Suppressor macrophage treated with lipopolysaccharide for 4 hours (primary cell): ENCODE measurements at places on chromosomes 1 and 21.

GRCh38 chr1:53982034-53982762, 35.8 kb downstream of the LDLRAD1 start:
- peak; percentile 29 for DNase-seq

- DNase-seq: no peak
Observed at GRCh38 chr1:202624781-202625108, 85.5 kb downstream of the SYT2 start.

GRCh38 chr1:119442756-119443155, 27.8 kb downstream of the HSD3B2 start:
- DNase-seq: no peak

- no peak for DNase-seq
Observed at GRCh38 chr1:96886474-96886873, 164.9 kb downstream of the PTBP2 start.

GRCh38 chr1:24426744-24427544, 11.3 kb downstream of the NIPAL3 start:
- DNase-seq: no peak

GRCh38 chr1:64873576-64873975, 92.8 kb downstream of the JAK1 start:
- no peak for DNase-seq

- no peak for DNase-seq
Observed at GRCh38 chr1:229340496-229340895, 2.4 kb downstream of the CCSAP start.

DNA sequence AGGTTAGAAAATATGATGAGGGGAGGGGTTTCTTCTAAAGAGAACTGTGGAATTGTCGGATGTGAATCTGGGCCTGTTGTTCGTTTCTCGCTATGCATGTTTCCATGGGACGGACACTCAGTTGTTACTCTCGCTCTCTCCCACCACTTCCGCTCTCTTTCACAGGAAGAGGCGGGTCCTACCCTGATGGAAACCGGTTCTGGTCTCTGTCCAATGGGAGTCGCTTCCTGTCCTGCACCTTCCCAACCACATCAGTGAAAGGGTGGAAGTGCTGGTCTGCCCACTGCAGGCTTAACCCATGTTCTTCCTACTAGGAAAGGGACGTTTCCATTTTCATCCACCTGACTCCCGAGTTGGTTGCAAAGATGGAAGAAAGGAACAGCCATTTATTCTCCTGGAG, 119.4 kb downstream of the KCNJ15 start:
- DNase-seq: no peak

DNA sequence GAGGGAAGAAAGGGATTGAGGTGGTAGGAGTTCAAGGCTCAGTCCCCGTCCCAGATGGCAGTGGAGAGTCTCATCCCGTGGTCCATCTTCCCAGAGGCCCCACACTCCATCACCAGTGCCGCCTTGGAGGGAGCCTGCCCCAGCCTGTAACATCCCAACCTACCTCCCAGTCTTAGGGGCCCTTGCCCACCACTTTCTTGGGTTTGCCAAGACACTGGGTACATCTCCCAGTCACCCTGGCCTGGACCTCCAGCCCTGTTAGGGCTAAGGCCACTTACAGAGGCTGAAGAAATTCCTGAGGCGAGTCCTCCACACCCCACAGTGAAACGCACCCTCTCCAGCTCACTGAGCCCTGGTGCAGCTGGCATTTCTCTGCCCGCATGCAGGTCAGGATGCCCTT, 3.3 kb downstream of the TMEM200B start:
- no peak for DNase-seq

DNA sequence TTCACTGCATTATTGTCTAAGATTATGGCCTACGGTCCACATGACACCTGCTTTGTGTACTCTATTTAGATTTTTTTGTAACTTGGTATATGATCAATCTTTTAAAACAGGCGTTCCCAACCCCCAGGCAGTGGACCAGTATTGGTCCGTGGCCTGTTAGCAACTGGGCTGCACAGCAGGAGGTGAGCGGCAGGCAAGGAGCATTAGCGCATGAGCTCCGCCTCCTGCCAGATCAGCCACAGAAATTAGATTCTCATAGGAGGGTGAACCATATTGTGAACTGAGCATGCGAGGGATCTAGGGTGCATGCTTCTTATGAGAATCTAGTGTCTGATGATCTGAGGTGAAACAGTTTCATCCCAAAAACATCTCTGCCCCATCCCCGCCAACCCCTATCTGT, 228.4 kb upstream of the NR5A2 start:
- no peak for DNase-seq

DNA sequence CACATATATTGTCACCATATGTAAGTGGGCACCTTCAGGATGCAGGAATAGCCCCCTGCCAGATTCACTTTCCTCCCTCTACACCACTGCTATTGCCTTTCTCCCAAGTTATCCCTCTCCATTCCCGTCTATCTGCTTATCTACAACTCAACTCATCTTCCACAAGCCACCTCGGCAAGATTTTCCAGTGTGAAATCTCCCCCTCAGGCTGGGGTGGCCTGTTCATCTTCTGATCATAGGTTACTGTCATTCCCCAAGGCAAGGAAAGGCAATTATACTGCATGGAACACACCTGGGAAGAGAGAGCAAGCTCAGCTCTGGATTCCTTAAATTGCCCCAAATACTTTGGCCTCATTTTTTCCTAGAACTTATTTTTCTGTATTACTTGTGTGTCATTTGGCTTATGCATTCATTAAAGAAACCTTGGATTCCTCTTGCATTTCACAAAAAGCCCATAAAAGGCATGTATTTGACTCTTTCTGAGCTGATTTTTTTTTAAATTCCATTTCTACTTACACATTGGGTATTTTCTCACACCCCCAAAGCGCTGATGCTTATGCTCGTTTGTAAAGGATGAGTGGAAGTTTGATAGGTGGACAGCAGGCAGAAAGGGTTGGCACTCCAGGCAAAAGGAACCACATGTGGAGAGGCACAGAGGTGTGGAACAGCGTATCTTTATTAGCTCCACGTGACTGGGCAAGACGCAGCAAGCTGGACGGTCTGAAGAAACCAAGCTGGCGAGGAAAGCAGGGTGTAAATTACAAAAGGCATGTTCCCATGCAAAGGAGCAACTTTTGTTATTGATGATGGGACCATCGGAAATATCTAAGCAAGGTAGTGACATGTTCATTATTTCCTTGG, 169.7 kb upstream of the RAB4A start:
- DNase-seq: no peak

GRCh38 chr21:33434770-33435360, 31.7 kb downstream of the IFNGR2 start:
- DNase-seq: peak; percentile 95

DNA sequence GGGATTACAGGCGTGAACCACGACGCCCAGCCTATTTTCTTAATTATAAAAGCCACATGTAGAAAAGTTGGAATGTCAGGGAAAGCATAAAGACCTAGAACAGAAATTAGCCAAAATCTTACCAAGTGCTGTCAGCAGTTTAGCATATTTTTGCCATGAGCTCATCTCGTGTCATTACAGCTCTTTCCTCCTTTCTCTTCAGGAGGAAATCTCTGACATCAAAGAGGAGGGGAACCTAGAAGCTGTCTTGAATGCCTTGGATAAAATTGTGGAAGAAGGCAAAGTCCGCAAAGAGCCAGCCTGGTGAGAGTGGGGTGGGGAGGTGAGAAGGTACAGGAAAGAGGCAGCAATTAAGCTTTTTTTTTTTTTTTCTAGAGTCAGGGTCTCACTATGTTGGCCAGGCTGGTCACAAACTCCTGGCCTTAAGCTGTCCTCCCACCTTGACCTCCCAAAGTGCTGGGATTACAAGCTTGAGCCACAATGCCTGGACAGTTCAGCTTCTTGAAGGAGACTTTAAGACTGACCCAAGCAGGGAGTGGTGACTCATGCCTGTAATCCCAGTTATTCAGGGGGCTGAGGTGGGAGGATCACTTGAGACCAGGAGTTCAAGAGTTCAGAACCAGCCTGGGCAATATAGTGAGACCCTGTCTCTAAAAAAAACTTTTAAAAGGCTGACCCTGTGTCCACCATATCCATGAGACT, 8.4 kb upstream of the BGLAP start:
- no peak for DNase-seq

DNA sequence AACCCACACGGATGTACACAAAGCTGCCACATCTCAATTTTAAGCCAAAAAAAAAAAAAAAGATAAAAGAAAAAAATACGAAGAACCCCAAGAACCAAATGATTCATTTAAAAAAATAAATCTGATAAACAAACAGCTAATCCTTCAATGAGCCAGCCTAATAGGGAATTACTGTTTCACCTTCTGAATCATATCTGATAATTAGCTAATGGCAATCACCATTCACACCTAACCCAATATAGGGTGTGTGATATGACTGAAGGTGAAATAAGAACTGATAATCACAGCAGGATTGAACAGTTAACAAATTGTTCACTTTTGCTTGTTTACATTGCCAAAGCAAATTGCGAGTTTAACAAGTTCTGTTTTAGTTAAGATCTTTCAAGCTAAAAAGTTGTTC, 61.4 kb downstream of the LAMC2 start:
- DNase-seq: no peak

DNA sequence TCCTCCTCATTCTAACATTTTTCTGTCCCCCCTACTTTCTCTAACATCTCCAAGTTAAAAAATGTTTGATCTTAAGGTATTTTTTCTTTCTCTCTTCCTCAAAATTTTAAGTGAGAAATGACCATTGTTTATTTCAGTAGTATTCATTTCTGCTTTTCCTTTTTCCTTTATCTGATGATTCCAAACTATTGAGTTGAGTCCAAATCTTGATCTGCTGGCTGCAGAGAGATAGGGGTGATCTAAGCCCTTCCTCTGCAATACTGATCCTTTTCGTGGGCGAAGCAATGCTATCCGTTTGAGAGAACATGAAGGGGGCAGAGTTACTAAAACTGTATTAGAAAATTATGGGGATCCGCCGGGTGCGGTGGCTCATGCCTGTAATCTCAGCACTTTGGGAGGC, 516 bp upstream of the NMNAT2 start:
- no peak for DNase-seq

- peak; percentile 55 for DNase-seq
Observed at GRCh38 chr1:81208441-81208840, 592.3 kb upstream of the ADGRL2 start.

DNA sequence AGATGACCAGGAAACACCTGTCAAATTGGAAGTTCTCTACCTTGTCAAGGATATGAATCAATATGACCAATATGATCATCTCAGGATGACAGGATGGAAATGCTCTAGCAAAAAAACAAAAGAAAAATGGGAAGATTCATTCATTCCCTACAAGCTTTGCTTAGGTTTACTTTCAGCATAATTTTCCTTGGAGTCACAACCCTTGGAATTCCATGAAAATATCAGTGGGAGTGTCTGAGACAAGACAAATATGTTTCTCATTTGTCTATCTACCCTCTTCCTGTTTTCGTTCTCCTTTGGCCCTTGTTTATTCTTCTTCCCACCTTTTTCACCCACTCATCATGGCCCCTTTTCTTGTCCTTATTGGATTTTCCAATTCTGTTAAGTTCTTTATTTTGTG, 50.6 kb downstream of the COLGALT2 start:
- DNase-seq: no peak

GRCh38 chr1:869499-870244, 54.1 kb upstream of the SAMD11 start:
- DNase-seq: peak; percentile 83

- peak; percentile 70 for DNase-seq
Observed at GRCh38 chr21:25881524-25882376, 147.0 kb downstream of the GABPA start.

DNA sequence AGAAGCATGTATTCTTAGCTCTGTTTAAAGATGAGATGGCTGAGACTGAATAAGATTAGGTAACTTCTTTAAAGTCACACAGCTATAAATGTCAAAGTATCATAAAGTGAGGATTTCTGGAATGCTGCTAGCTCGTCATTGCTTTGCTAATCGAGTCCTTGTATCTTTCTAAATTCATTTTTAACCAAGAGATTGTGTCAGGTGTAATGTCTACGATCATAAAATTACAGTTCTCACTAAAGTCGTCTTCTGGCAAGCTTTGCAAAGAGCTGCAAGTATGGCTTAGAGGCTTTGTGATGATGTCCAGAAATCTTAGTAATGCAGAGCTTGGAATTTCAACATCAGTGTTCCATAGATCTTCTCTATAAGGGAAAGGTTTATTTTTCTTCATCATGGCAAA, 569.8 kb downstream of the LMO4 start:
- DNase-seq: no peak

DNA sequence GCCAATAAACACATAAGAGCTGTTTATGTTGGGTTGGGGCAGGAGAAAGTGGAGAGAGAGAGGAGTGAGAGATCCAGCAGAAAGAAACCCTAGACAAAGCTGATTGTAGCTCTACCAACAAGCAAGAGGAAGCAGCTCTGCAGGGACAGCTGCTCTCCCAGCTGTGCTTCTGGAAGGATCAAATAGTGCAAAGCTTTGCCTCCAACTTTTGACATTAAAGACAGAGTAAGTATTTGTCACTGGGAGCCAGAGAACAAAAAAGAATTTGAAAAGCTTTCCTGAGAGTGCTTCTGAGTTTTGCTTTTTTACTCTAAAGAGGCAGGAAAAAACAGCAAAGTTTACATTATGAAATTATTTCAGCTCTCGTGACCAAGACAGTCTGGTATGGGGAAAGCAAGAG, 28.5 kb upstream of the C1orf198 start:
- DNase-seq: no peak
